ENCODE measurements at places on chromosomes 3 and 15.

DNA sequence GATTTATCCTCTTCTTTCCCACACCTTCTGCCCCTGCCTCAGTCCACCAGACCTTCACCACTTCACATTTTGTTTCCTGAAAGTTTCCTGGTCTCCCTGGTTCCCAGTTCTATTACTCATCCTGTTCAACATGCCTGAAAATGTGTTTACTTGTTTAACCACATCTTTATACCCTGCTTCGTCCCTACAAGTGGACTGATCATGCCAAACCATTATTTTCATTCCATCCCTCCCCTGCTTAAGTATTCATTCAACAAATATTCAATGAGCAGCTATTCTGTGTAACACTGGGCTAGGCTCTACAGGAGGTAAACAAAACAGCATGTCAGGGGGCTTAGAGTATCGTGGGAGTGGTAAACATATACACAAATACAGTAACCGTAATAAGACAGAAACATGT, 5.5 kb downstream of the MYO5A start:
- no peak for DNase-seq

DNA sequence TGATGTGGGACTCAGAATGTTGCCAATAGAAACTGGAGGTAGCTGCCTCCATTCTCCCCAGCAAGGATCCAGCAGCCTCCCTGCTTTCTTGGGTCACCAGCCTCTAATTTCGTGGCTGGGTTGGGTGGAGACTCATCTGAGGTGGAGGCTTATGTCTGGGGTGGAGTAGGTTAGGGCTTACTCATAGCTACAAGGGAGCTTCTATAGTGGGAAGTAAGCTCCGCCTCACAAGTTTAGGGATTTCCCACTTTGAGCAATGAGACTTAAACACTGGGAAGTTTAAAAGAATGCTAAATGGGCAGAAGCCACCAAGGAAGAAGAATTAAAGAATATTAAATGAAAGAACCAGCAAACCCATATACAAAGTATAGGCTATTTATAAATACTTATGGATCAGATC, 63.8 kb downstream of the GJD2 start:
- DNase-seq, result no peak

GRCh38 chr3:85800676-85801075, 841.9 kb downstream of the CADM2 start:
- DNase-seq, result no peak

- no peak for DNase-seq
Measured at GRCh38 chr3:20776692-20777091, 590.7 kb upstream of the SGO1 start.

- DNase-seq, result peak; percentile 53
Measured at GRCh38 chr3:197298945-197299854, 788 bp upstream of the DLG1 start.

GRCh38 chr15:72207558-72208085, 10.0 kb upstream of the GRAMD2A start:
- DNase-seq, result no peak

DNA sequence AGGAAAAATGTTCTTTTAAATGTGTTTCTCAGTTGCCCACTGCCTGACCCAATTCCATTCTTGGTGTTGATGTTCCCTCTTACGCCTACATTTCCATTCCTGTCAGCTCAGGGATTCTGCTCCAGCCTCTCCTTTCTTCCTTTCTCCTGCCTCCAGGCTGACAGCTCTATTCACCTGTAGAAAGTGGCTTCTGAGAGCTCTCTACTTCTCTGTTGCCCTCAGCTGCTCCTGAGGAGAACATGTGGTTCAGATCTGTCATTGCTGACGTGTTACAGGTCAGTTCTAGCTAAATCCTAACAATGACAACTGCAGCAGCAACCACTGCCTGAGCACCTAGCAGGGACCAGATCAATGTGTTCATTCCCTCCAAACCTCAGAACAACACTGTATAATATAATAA, 144.9 kb upstream of the PLAAT1 start:
- no peak for DNase-seq

DNA sequence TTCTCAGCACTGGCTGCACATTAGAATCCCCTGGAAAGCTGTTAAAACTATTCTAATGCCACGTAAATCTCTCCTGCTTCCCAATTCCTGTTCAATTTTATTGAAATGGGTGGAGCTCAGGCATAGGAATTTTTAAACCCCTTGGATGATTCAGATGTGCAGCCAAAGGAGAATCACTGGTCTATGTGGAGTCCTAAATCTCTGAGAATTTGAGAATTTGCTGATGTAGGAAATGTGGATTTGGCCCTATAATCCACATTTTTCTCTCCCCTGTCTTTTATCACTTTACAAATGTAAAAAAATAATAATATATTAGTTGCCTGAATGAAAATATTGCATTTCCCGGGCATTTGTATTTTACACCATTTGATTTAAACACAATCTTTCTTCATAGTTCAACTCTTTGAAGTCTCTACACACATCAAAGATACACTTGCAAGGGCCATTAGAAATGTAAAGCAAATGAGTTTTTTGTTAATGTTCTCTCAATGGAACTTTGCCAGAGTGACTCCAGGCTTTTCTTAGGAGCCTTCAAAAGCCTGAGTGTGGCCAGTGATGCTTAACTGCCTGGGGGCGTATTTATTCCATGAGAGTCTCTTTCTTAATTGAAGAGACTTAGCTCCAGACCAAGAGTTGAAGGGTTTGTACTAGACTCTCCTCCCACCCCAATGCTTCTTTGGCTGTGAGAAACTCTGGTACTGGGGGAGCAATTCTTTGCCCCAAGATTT, 48.8 kb upstream of the PTX3 start:
- no peak for DNase-seq

All from activated naive CD8-positive, alpha-beta T cell treated with anti-CD3 and anti-CD28 coated beads, Interleukin-2, amount 10 ng/mL, durations not matched to agents 7 days and 5 days (primary cell).